ENCODE measurements at places on chromosomes 5 and 9.
A peak's percentile ranks its signal among the peaks of the same experiment; 100 is the strongest.

DNA sequence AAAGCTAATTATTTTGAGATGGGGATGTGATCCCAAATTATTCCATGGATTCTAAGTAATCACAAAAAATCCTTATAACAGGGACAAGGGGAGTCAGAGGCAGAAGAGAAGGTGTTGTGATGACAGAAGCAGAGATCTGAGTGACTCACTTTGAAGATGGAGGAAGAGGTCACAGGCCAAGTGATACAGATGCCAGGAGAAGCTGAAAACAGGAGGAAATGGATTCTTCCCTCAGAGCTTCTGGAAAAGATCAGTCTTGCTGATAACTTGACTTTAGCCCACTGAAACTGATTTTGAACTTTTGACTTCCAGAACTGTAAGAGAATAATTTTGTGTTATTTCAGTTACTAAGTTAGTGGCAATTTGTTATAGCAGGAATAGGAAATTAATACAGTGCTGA, 105.3 kb downstream of the GCNT1 start:
- no peak for ATAC-seq

- no peak for ATAC-seq
Measured at GRCh38 chr9:90702441-90702955, 59.9 kb upstream of the DIRAS2 start.

- ATAC-seq = no peak
Measured at GRCh38 chr5:120096413-120096812, 367.7 kb upstream of the PRR16 start.

DNA sequence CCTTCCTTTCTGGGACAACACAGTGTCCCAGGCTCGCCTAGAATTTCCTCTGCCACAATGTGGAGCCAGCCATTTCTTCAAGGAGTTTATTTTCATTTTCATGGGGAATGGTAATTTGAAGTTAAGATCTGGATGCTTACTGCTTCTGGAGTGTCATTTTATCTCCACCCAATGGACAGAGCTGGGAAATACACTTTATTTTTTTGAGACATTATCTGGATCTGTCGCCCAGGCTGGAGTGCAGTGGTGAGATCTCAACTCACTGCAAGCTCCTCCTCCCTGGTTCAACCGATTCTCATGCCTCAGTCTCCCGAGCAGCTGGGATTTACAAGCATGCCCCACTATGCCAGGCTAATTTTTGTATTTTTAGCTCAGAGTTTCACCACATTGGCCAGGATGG, 12.7 kb upstream of the THG1L start:
- ATAC-seq = peak; percentile 82

- ATAC-seq = no peak
Measured at GRCh38 chr5:89729623-89730301, 679.8 kb downstream of the CETN3 start.

DNA sequence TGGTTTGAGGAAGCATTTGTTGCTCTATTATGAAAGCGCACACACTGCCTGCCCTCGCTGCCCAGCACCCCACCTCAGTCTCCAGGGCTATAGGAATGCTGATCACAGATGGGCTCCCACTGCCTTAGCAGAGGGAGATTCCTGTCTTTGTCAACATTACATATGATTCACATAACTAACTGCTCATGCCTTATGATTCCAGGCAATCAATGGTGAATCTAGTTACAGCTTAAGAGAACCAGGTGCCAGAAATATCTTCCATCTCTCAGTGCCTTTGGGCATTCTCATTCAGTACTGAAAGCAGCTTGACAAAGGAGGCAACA, 458.9 kb upstream of the C9orf72 start:
- ATAC-seq = no peak

DNA sequence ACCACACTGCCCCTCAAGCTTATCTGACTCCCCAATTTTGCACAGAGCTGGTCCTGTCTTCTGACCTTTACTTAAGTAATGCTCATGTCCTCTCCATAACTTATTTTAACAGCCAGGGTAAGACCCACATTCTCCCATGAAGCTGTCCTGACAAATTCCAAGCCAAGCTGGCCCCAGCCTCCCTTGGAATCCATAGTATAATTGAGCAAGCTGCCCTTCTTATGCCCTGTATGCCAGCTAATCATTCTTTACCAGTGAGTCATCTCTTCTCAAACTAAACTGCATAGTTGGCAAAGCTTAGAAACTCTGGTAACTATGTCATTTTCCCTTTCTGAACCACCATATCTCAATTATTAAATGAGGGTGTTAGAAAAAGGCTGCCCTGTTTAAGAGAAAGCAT, 92.4 kb downstream of the NFIB start:
- peak; percentile 71 for ATAC-seq

DNA sequence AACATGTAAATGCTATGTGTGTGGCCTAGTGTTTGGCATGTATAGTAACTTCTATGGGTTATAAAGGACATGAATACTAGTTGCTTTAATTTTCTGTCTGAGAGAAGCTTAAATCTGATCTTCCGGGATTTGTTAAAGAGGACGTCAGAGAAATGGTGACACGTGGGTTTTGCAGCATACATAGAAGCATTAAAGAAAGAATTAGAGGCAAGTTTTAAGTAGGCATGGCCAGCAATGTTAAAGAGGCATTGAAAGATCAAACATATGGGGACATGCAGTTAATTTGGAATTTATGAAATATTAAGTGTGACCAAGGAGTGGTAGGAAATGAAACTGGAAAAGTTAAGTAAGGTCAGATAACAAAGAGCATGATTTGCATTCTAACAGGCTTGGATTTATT, 311.4 kb upstream of the RIOK2 start:
- no peak for ATAC-seq

DNA sequence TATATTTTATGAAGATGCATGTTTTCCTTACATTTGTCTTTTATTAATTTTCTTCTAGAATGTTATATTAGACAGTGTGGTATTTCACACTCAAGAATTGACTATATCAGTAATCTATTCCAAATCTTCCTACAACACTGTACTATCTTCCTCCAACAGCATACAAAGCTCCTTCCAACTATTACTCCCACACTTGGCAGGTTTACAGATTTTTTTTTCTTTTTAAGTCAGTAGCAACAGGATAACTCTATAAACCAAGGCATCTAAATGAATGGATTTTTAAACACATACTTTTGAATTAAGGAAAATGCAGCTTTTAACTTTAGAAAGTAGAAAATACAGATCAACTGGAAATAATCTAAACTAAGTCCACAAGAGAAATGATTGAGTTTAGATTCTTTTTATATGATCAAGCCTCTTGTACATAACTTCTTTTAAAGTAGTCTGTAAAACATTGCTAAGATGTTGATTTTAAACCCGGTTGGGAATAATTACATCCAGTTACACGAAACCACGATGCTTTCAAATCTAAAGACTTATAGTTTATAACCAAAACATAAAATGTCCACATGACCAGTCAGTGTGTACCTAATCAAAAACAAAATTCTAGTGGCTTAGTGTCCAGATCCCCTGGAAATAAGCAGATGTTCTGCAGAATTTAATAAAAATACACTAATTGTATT, 281.6 kb downstream of the ADAMTS6 start:
- no peak for ATAC-seq

- no peak for ATAC-seq
Measured at GRCh38 chr5:34899066-34899465, 16.2 kb downstream of the RAD1 start.

DNA sequence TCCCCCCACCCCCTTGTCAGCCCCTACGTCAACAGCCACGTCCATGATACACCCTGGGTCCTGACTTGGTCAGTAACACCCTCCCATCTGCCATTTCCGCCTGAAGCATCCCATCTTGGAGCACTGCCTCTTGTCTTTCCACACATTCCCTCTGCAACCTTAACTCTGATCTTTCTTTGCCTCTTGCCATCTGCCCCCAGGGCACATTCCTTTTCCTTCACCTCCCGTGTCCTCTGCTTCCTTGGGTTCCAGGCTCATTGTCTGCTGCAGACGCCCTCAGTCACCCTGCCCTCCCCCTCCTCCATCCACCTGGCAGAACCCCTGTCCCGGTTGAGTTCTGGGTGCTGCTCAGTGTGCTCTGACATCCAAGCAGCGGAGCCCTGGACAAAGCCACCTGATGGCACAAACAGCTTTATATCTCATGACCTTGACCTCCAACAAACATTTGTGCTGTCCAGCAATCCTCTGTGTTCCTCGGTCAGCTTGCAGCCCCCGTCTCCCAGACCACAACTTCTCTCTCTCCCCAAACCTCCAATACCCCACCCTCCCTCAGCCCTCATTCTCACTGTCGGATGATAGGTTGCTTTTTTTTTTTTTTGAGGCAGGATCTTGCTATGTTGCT, 97.7 kb upstream of the IER5L start:
- no peak for ATAC-seq

- no peak for ATAC-seq
Measured at GRCh38 chr5:103424026-103424425, 138.6 kb downstream of the NUDT12 start.

DNA sequence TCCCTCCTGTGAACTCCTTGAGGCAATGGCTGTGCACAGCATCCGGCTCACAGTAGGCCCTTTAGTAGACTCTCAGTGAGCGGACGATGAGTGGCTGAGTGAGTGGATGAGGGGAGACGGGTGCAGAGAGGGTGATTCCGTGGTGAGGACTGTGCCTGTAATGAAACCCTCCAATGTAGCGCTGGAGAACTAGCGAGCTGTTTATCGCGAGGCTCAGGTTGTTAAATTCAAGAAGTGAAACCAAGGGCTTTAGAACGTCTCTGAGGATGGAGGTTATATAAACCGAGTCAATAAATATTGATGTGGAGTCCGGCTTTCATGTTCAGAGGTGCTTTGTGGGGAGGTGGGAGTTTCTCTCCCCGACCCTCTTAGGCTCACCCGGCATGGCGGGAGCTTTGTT, 53.2 kb downstream of the NSG2 start:
- ATAC-seq = no peak

DNA sequence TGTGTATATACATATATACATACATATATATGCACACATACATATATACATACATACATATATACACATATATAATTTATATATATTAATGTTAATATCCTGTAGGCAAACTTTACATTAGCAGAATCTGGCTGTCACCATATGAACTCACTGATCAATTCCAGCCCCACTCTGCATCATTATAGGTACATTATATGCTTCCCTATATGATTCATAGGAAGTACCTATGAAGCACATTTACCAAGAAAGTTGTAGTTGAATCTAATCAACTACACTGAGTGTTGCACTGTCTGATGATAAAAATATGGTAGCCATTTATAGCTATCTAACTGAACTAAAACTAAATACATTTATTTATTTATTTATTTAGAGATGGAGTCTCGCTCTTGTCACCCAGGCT, 5.5 kb upstream of the SPATA6L start:
- ATAC-seq = no peak

GRCh38 chr5:40233268-40233667, 446.4 kb upstream of the PTGER4 start:
- ATAC-seq = no peak

DNA sequence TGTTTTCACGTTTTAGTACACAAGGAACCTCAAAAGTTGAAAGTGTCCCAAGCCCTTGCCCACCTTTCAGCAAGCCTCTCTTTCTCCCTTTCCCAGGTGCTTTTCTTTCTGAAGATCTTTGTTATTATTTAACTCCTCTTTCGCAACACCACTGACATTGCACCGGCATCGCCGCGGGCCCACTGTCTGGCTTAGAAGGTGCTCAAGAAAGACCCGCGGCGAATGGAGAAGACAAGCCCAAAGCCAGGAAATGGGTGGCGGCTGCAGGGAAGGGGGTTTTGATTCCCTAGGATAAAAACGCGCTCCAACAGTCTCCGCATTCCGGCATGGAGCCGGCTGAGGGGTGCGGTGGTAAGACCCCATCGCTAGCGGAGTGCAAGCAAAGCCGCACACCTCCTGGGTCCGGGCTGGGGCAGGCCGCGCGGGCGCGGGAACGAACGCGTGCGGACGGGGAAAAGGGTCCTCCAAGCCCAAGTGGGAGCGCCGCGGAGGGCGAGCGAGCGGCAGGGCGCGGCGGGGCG, 404 bp upstream of the AFAP1L1 start:
- ATAC-seq = peak; percentile 1

GRCh38 chr5:80174790-80175189, 81.1 kb downstream of the SERINC5 start:
- ATAC-seq = no peak

DNA sequence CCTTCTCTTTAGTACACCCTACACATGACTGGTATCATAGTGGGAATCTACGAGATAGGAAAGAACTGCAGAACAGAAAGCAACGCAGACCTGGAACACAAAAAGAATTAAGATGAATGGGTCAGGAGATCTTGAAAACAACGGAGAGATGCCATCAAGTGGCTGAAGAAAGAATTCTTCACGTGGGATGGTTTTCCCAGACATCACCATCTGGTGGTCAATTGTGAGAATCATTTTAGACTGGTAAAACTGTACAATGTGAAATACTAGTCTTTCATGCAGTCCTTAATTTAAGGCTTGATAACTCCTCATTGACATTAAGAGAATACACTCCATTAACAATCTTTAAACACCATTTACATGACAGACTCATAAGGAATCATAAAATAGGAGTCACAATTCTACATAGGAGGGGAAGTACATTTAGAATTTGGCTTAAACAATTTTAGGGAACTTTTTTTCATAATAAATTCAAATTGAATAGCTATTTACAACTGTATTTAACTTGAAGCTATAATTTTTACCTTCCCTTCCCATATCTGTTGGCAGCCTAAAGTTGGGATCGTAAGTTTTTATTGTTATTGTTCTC, 128.4 kb upstream of the TRPM3 start:
- ATAC-seq = no peak

- ATAC-seq = no peak
Measured at GRCh38 chr5:5192681-5193080, 52.6 kb downstream of the ADAMTS16 start.

DNA sequence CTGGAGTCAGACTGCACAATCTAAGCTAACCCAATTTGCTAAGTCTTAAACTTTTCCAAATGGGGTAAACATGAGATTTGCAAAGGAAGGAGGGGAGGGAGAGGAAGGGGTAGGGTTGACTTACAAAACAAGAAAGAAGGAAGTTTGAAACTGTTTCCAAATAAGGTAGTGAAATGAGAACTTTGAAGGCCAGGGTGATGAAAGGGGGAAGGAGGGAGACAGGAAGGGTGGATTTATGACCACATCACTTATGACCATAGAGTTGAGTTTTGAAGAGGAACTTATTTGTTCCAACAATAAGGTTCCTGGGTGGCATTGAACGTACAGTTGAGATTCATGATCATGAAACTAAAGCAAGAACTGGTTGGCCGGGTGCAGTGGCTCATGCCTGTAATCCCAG, 72.5 kb upstream of the DAPK1 start:
- ATAC-seq = no peak

- no peak for ATAC-seq
Measured at GRCh38 chr5:172769342-172769615, 1.7 kb downstream of the DUSP1 start.

GRCh38 chr5:132237141-132237540, 9.5 kb upstream of the P4HA2 start:
- ATAC-seq = no peak

DNA sequence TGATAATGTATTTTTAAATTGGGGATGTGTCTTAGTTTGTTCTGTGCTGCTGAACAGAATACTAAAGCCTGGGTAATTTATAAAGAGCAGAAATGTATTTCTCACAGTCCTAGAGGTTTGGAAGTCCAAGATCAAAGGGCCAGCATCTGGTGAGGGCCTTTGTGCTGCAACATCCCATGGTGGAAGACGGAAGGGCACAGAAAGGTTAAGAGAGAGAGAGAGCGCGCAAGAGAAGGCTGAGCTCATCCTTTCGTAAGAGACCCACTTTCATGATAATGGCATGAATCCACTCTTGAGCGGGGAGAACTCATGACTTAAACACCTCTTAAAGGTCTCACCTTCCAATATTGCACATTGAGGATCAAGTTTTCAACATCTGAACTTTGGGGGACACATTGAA, 79.1 kb upstream of the GOLM1 start:
- ATAC-seq = no peak

Measured in gastroesophageal sphincter (tissue), 4 donors.